ENCODE measurements at places on chromosomes 11 and 22. TPM values are rescaled to one million over a fixed set of nuclear protein-coding genes. Genes with fewer than 3 reads are reported as not detected.

PGA5 gene
- not detected for total RNA-seq

CRYAB gene
- 40.8 TPM for total RNA-seq

KRTAP5-10 gene
- not detected for total RNA-seq

APLNR gene
- total RNA-seq: 0.35 TPM

MED15 gene
- total RNA-seq: 27.6 TPM

OR51B5 gene
- not detected for total RNA-seq

UQCR10 gene
- total RNA-seq: 133 TPM

AMBRA1 gene
- 32.5 TPM for total RNA-seq

TMEM9B gene
- total RNA-seq: 34.7 TPM

APOL4 gene
- total RNA-seq: 2.4 TPM

RCOR2 gene
- total RNA-seq: 0.70 TPM

NUP98 gene
- total RNA-seq: 65.9 TPM

TUBA8 gene
- 0.75 TPM for total RNA-seq

SMIM35 gene
- not detected for total RNA-seq

RFPL2 gene
- not detected for total RNA-seq

OR10G6 gene
- not detected for total RNA-seq

HTR3B gene
- not detected for total RNA-seq

OR8K3 gene
- total RNA-seq: not detected

TRIM51 gene
- not detected for total RNA-seq

SMC1B gene
- total RNA-seq: under 0.01 TPM

PCF11 gene
- 22.7 TPM for total RNA-seq

LARGE2 gene
- total RNA-seq: not detected

TRIM48 gene
- total RNA-seq: not detected

ART1 gene
- not detected for total RNA-seq

MFNG gene
- total RNA-seq: 0.08 TPM

FOSL1 gene
- 5.3 TPM for total RNA-seq

Data from smooth muscle cell of the coronary artery (primary cell).